Kidney tubule cell (primary cell): ENCODE measurements at places on chromosomes 12 and 14.

DNA sequence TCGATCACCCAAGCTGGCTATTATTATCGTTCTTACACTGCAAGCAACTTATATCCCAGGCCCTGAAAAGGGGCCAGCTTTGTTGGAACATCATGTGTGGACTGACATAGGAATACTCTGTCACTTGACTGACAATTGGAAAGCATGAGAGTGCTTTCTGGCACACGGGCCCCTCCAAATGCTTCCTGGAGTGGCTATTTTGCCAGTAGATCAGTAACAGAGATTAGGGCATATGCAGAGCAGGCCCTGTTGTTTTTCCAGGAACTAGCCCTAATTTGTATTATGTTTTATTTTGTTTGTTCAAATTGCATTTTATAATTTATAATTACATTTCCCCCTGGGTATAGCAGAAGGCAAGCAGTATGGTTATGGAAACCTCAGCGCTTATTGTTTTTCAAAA, 170.1 kb upstream of the FRMD6 start:
- DNase-seq: no peak

DNA sequence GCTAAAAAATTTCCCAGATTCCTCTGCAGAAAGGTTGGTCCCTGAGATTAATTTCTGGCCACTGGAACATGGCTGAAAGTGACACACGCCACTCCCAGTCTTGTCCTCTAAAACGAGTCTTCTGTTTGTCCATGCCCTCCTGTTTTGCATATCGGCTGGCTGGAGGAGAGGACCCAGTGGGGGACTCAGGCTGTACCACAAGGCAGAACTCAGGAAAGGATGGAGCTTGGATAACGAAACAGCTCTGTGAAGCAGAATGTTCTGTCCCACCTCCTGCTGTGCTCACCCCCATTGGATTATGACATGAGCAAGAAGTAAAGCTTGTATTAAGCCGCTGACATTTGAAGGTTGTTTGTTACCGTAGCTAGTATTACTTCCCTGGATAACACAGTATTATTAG, 856.2 kb downstream of the BCL11B start:
- DNase-seq: no peak

DNA sequence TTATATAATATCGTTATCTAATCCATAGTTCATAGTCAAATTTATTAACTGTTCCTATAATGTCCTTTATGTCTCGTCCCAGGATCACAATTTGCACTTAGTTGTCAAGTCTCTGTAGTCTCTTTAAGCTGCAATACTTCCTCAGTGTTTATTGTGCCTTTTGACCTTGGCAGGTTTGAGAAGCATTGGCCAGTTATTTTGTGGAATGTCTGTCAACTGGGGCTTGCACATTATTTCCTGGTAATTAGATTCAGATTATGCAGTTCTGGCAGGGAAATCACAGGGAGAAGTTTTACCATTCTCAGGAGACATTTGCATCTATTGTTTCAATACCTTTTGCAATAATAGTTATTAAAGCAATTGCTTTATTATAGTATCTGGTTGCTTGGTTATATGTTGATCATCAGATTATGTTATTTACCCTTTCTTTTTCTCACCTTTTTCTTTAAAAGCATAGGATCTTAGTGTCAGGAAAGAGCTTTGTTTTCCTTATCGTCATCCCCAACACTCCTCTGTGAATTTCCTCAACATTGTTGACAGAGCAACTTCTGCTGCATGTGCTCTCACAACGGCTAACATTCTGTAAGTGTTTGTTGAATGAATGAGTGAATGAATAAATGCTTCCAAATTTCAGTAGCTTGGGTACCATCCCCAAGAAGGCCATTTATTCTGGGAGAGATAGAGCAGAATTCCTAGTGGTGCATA, 3.7 kb upstream of the ART4 start:
- DNase-seq: no peak

GRCh38 chr14:104142946-104143470, 4.6 kb downstream of the KIF26A start:
- no peak for DNase-seq

- DNase-seq: no peak
Measured at GRCh38 chr12:101908395-101908794, 31.0 kb downstream of the DRAM1 start.

- DNase-seq: no peak
Measured at GRCh38 chr12:12642916-12643315, 31.2 kb downstream of the CREBL2 start.

DNA sequence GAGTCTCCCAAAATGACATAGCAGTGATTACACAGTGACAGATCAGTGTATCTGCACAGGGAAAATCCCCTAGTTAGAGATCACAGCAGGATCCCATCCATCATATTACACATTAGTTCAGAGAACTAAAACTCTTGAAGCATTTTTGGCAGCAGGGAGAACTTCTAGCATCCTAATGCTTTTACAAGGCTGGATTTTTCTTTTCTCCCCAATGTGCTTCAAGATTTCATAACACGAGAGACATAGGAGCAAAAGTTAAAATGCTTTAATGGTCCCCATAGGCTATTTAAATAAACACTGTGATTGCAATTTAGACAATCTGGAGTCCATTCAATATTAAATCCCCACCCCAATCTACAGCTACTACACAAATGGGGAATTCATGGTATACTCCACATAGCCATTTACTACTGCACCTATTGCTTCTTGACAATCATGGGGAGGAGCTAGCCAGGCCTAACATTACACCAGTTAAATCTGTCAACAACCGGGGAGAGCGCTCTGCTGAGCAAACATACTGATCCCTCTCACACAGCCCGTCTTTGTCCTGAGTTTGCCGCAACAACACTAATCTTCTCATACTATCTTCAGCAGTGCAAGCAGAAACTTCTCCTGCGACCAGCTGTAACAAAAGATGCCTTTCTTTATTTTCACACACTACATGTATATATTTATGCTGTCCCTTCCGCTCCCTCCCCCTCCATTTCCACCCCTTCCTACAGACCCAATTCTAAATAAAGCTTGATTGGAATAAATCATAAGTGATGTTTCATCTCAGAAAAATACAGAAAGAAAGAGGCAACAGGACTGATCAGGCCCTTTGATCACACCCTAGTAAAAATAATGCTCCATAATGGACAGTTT, 120.3 kb upstream of the SOX5 start:
- DNase-seq: no peak
